Suppressor macrophage treated with lipopolysaccharide for 4 hours (primary cell): ENCODE measurements at places on chromosomes 5 and 9.

DNA sequence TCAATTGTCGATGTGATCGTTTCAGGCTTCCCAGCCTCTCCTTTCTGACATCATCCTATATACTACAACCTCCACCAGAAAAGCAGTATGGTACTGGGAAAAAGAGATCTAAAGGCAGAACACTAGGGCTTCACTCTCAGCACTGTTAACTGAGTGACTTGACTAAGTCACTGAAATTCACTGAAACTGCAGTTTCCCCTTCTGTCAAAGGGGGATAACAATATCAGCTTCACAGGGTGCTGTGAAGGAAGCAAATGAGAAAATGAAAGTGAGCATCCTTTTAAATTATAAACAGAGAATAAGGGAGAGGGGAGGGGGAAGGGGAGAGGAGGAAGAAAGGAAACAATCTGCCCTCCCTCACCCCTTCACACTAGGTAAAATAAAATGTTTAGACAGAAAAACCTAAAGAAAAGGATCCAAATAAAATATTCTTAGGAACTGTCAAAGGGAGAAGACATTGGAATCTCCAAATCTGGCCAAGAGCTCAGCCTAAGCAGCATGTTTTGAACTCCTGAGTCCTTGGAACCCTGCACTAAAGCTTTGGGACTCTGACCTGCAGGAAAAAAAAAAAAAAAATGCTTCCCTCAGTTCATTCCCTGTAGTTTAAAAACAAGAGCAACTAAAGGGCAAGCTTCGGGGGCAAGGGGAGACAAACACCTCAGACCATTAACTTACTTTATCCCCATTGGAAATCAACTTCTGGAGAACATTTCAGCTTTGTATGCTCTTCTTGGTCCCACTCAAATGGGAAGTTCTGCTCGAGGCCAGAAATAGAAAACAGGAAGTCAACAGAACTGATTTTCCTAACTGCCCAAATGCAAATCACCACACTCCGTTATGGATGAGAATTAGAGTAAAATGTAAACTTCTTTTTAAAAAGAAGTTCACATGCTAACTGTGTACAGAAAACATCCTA is 178.3 kb downstream of the DEPDC1B start:
- DNase-seq: peak; percentile 71

DNA sequence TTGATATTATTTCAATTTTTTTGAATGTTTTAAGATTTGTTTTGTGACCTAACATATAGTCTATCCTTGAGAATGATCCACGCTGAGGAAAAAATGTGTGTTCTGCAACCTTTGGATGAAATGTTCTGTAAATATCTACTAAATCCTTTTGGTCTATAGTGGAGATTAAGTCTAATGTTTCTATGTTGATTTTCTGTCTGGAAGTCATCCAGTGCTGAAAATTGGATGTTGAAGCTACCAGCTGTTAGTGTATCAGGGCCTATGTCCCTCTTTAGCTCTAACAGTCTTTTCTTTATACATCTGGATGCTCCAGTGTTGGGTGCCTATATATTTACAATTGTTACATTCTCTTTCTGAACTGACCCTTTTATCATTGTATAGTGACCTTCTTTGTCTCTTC is 422.3 kb downstream of the TMEM232 start:
- DNase-seq: no peak

DNA sequence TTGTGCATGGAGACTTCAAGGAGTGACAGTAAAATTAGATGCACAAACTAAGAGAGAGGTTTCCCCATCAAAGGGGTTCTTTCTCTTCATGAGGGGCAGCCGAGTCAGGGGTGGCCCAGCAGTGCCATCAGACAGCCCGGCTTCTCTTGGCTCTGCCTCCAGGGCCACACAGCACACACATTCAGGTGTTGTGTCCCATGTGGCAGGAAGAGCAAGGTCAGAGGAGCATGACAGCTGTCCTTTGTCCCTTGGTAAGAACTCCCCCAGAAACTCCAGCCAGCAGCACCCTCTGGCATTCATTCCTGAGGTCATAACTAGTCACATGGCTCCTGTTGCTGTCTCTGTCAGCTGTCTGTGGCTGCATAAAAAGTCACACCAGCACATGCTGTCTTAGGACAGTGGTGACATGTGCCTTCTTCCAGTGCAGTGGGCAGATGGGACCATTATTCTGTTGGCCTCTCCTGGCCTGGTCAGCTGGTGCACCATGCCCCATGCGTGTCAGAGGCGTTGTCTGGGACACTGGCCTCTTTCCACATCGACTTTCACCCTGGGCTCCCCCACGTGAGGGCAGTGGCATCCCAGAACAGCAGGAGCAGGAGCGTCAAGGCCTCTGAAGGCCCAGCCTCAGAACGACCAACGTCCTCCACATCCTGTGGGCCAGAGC is 78.4 kb upstream of the OTULINL start:
- peak; percentile 8 for DNase-seq

DNA sequence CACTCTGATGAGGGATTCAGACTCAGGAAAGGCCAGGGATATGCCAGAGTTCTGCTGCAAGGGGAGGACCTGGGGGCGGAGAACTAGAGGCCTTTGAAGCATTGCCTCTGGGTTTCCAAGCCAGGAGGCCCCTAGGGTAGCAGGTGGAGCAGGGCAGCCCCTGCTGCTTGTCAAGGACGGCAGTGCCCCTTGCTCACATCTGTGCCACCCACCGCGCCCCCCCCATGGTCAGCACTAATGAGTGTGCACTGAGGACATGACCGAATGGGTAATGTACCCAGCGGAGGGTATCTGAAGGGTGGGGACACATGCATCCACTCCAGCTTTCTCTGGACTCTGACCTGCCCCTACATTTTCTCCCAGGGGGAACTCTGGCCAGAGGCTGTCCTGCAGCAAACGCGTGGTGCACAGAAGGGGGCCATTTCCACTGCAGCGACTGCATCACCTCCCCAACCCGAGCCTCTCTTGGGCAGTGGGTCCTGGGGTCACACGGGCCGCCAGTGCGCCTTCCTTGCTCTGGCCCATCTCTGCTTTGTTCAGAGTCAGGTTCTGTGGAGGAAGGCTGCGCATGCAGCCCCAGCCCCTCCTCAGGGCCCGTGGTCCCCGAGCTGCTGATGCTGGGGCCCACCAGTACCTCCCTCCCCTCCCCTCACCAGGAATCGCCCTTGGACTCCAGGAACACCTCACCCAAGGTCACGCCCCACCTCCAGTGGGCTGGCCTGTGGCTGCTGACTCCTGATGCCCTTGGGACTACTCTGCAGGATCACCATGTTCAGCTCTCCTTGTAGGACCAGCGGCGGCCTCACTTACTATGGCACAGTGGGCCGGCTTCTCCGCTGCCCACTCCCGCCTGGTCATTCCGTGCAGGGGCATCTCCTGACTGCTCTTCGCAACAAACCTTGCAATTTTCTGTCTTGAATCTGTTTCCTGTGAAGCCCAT is 31.2 kb downstream of the STC2 start:
- no peak for DNase-seq

DNA sequence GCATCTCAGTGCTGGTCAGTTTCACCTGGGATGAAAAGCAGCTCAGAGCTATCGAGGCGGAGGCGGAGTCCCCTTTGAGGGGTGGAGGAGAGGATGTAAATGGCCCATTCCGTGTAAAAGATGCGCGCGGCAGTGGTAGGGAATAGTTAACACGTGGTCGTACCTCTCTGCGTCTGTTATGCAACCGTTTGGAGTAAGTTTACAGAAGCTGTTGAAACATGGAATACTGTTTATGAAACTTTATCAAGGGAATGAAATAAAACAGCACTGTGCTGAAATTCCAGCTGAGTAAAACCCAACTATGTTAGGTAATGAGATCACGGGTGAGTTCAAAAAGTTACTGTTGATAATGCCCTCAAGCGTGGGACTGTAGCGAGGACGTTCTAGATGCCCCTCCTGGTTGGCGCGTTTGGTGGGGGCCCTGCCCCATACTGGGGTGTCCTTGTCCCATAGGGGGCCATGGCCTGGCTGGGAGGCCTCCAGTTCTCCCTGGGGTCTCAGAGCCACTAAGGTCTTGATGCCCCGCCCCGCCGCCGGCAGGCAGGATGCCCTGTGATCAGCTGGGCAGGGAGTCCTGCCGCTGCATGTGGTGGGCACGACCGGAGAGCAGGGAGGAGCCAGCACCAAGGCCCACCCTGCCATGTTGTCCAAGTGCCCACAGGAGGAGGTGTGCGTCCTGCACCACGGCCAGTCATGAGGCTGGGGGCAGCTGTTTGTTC is 90.9 kb downstream of the COL5A1 start:
- DNase-seq: no peak

GRCh38 chr9:98519641-98520040 is 189.1 kb downstream of the GABBR2 start:
- DNase-seq: no peak

DNA sequence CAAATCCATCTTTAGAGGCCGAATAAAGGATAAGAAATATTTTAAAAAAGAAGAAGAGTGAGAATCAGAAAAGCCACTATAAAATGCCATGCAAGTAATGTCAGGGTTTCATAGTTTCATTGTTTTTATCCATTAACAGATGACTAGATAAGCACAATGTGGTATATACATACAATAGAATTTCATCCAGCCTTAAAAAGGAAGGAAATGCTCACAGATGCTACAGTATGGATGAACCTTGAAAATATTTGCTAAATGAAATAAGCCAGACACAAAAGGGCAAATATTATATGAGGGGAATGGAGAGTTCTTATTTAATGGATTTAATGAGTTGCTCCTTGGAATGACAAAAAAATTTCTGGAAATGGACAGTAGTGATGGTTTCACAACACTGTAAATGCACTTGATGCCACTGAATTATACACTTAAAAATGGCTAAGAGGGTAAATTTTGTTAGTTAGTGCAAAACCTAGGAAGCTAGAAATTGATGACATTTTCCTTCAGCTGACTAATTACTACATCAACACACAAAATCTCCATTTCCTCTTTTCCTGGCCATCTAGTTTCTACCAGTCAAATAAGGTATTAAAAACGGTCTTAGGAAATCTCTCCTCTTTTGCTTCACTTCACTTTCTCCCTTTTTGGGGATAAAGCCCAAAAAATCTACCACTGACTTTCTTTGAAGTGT is 86.6 kb downstream of the GNA14 start:
- DNase-seq: peak; percentile 83

- no peak for DNase-seq
Measured at GRCh38 chr5:54829102-54829501, 156.3 kb downstream of the ESM1 start.

DNA sequence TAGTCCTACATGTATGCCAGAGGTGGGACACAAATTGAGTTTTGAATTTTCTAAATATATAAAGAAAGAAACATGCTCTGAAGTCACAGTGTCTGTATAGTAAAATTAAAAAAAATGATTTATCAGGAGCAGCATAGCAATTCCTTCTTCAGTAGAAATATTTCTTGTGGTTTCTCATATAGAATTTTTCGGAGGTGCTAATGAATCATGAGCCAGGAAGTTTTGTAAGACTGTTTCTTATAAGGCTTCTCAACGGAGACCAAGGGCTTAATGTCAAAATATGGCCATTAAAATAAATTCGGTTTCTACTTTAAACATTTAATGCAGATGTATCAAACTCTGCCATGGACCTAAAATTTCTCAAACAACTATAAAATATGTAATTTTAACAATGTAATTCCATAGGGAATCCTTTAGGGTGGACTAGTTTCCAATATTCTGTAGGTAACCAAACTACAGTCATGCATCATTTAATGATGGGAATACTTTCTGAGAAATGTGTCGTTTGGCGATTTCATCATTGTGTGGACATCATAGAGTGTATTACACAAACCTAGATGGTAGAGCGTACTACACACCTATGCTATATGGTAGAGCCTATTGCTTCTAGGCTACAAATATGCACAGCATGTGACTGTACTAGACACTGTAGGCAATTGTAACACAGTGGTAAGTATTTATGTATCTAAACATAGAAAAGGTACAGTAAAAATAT is 66.3 kb downstream of the ANKRD55 start:
- peak; percentile 68 for DNase-seq

DNA sequence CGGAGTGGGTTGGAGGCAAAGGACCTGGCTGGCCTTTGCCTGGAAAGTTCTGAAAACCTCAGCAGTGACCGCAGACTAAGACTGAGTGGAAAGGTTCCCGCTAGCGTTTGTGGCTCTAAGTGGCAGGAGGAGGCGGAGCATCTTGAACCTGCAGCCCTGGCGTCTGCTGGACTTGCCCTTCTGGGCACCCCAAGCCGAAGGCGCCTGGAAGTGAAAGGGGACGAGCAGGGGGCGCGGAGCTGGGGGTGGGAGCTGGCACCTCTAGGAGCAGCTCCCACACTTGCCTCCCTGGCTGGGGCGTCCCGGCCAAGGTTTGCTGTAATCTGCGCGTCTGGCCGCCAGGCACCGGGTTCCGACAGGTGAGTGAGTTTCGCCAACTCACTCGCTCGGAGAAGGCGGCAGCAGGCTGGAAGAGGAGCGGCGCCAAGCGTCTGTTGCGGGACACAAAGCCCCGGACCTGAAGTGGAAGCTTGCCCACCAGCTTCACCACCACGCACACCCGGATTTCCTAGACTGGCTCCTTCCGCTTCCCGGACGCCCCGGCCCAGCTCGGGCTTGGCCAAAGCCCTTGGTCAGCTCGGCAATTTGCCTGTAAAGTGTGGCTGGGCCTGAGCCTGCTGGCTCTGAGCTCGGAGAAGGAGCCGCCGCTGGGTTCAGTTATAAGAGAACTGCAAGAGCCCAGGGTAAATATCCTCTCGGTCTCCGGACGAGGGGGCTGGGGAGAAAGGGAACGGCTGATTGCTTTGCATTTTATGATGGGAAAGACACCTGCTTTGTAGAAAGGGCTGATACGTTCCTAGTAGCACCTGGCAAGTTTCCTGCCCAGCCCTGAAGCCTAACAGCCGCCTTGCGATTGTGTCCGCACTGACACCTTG is at the start of gene GNA14:
Gene GNA14 (minus strand): TSS at position 89 of the 875 bp plus-strand sequence. CDS start 529 bp downstream, outside the sequence.
- peak; percentile 2 for DNase-seq
